ENCODE measurements at places on chromosomes 16 and 17.
A peak's percentile ranks its signal among the peaks of the same experiment; 100 is the strongest.

- DNase-seq = no peak
These were observed 43.4 kb downstream of the KCNJ12 start for GRCh38 chr17:21419299-21420239.

DNA sequence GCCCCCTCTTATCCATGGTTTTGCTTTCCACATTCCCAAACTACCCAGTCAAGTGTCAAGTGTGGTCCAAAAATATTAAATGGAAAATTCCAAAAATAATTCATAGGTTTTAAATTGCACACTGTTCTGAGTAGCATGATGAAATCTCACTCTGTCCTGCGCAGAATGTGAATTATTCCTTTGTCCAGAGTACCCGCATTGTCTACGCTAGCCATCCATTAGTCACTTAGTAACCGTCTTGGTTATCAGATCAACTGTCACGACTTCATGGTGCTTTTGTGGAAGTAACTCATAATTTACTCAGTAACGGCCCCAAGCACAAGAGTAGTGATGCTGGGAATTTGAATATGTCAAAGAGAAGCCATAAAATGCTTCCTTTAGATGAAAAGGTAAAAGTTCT lies 94.9 kb downstream of the SLC39A11 start:
- no peak for DNase-seq

GRCh38 chr17:34780438-34780837 lies 180.8 kb downstream of the CCT6B start:
- no peak for DNase-seq

DNA sequence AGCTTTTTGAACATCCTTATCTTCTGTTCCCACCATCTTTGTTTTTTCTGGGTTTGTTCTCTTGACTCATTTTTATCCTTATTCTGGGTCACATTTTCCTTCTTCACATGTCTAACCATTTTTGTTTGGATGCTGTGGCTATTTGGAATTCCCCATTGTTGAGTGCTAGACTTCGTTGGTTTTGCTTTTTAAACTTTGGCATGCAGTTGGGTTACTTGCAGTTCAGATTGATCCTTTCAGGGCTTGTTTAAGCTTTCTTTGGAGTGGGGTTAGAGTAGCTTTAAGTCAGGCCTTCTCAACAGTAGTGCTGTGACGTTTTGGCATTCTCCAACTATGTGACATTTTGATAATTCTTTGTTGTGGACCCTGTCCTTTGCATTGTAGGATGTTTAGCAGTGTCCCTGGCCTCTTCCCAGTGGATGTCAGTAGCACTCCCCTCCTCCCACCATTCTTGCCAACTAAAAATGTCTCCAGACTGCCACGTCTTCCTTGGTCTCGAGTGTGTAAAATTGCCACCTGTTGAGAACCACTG lies 21.1 kb downstream of the PRMT7 start:
- no peak for DNase-seq

DNA sequence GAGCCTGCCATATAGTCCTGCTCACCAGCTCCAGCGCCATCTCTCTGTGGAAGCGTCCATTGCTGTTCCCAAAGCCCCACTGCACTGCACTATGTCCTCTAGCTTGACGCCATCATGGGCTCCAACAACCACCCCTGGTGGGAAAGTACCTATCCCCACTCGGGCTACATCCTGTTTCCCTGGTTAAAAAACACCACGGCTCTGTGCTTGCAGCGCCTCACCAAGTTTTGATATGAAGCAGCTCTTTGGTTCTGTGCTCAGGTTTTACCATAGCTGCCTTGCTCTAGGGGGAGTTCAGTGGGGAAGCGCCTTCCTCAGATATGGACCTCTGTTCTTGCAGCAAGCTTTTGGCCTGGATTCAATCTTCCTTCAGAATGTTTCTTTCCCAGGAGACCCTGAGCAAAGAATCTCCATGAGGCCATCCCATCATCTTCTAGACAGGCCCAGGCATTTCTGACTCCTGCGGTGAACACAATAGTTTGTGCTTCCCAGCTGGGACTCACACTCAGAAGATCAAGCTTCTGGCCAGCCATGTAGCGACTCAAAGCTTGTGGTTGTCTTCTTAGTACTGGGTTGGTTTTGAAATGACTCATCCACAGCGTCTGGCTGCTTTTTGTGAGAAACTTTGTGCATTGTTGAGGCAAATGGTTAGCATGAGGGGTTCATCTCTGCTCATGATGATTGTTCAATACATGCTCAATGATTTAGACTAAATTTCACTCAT lies 39.5 kb downstream of the DYNLRB2 start:
- peak; percentile 35 for DNase-seq

All from activated T-helper 1 cell treated with Interleukin-2 at 50 U/mL for 16 hours (primary cell).